ENCODE measurements at places on chromosomes 12 and 14.

DNA sequence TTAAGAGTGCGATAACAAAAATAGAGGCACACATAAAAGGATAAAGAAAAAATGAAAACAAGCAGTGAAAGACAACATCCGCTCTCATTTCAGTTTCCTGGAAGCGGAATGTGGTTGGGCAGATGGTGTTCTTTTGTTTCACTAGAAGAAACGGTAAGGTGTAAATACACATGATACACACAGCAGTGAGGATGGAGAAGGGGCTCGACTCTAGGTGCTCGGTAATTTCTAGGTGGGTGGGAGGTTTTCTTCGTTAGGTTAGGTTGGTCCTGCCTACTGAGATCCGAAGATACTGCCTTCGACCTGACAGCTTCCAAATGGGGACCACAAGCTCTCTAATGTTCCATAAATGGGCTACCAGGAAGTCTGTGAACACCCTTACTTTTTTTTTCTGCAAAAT, 1082.5 kb downstream of the BCL11B start:
- DNase-seq = no peak

- DNase-seq = no peak
These were observed 5.9 kb upstream of the DEGS2 start for GRCh38 chr14:100165376-100165775.

DNA sequence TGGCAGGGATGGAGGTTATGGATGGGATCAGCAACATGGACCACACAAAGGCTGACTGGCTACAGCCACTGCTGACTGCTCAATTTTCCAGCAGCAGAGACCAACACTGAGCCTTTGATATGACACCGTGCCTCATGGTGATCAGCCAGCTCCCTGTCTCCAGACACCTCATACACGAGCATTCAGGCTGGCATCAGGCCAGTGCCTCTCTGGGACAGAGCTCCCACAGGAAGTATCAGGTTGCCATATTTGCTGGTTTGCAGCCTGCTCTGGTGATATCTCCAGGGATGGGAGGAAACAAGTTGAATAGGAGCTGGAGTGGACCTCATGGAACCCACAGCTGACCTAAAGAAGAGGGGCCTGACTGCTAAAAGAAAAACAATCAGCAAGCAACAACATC, 471.2 kb upstream of the ATXN7L3B start:
- no peak for DNase-seq

GRCh38 chr12:12007713-12008231, 63.0 kb upstream of the BCL2L14 start:
- no peak for DNase-seq

DNA sequence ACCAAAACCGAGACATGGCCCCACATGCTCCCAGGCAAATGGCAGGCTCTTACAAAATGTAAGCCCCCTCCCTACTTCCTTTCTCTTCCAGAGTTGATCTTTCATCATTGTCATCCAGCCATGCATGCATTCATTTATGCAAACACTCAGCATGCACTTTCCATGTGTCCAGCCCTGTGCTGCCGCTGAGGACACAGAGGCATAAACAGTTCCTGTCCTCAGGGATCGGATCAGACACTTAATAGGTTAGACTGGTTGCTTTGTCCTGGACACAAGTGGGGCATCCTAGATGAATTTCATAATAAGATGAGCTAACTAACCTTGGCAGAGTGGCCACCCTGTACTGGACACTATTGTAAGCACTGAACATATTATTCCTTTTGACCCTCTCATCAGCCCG, 23.1 kb downstream of the PRIMA1 start:
- DNase-seq = no peak

DNA sequence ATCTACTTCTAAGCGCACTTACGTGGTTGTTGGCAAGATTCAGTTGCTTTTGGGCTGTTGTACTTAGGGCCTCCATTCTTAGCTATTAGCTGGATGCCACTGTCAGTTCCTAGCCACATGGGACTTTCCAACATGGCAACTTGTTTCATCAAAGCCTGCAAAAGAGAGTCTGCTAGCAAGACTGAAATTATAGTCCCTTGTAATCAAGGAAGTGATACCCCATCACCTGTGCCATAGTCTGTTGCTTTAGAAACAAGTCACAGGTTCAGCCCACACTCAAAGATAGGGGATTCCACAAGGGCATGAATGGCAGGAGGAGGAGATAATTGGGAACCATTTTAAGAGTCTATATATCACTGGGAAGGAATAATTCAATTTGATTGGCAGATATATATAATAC, 27.1 kb upstream of the SLC17A8 start:
- no peak for DNase-seq
